Glomerular endothelial cell (primary cell): ENCODE measurements at places on chromosomes 4 and X. TPM values are rescaled to one million over a fixed set of nuclear protein-coding genes. Genes with fewer than 3 reads are reported as not detected.
A peak's percentile ranks its signal among the peaks of the same experiment; 100 is the strongest.

MAGEA9B gene
- not detected in 2 replicates for total RNA-seq

DNA sequence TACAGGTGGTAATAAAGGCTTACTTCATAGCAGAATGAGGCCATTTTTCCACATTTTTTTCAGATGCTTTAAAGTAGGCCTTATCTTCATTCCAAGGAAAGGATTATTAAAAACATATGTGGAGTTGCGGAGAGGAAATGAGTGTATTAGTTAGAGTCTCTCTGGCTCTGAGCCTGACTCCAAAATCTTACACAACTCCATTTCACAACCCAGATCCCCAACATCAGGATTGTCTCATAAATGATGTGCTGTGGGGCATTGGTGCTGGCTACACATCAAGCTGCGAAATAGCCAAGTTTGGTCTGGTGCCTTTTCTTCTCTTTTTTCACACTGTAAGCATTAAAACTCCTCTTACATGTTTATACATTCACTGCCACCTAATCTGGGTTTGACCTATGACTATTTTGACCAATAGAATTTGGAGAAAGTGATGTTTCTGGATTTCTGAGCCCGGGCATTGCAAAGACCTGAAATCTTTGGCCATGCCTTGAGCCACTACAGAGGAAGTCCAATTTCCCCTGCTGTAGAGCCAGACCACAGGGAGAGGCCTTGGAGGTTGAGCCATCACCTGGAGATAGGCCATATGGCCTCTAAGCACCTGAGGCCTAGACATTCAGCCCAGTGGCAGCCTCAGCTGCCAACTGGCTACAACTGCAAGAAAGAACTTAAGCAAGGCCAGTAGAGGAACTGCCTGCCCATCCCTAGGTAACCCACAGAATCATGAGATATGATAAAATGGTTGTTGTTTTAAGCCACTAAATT lies 16.7 kb upstream of the SOD3 start:
- DNase-seq, result no peak

- DNase-seq, result no peak
Measured at GRCh38 chr4:70666369-70666768, at the start of gene JCHAIN. Gene JCHAIN (minus strand): TSS chr4:70666508. CDS start chr4:70666490, 18 bp downstream.

HPRT1 gene
- 13.2 and 22.3 TPM in 2 replicates for total RNA-seq

STARD8 gene
- 7.5 and 12.7 TPM in 2 replicates for total RNA-seq

GRCh38 chr4:173257732-173258717 lies 76.1 kb downstream of the HMGB2 start:
- DNase-seq, result peak; percentile 42

KLF8 gene
- total RNA-seq, result 0.34 and 0.99 TPM in 2 replicates

GRCh38 chrX:132622130-132622529 lies 133.3 kb upstream of the MBNL3 start:
- no peak for DNase-seq

DNA sequence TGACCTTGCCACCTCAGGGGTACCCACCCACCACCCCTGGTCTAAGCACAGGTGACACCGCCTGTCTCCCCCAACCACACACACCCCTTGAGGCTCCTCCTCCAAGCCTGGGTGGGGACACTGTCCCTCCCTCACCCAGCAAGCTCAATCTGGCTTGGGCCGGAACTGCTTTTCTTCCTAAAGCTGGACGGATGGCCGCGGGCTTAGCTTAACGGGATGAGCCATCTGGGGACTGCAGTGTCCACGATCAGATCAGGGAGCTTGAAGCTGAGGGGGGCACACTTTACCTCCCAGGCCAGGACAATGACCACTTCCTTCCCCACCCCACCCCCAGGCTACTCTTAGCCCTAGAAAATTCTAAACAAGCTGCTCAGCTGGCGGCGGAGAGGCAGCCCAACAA lies 1.0 kb upstream of the SLC6A8 start:
- DNase-seq, result no peak
